ENCODE measurements at places on chromosomes 5 and 9.

- ATAC-seq, result no peak
Measured at GRCh38 chr9:131641618-131642495, 96.5 kb downstream of the PRRT1B start.

DNA sequence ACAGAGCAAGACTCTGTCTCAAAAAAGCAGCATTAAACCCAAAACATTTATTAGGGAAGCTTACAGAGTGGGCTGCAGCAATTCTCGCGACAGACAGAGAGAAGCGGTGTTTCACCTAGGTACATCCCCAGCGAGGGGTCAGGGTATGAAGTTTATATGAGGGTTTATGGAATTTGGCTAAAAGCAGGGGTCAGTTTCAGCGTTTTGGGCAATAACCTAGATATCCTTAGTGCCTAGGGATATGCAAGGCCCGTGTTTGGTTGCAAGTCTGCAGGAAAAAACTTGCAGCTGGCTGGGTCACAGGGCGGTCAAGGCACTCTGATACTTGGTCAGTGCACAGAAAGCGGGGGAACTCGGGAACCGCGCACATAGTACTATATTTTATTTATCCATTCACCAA, 649 bp upstream of the GLE1 start:
- ATAC-seq, result no peak

DNA sequence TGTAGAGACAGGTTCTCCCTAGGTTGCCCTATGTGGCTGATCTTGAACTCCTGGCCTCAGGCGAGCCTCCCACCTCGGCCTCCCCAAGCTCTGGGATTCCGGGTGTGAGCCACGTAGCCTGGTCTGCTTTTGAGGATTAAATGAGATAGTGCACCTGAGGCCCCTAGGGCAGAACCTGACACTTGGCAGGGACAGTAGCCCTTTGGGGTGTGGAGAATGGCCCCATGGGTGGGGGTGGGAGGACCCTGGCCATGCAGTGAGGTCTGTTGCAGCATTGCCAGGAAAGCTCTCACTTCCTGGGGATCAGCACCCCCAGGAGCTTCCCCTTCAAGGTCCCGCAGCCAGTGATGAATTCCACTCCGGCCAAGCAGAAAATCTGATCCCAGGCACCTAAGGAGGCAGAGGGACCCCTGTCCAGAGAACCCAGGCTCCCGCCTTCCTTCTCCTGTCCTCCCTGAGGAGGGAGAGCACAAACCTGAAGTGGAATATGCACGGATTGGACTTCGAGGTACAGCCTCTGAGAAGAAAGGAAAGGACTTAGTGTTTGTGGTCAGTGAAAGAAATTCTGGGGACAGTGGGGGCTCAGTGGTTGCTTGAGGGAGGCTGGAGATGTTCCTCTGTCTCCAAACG, 73.9 kb upstream of the UNC5A start:
- no peak for ATAC-seq

DNA sequence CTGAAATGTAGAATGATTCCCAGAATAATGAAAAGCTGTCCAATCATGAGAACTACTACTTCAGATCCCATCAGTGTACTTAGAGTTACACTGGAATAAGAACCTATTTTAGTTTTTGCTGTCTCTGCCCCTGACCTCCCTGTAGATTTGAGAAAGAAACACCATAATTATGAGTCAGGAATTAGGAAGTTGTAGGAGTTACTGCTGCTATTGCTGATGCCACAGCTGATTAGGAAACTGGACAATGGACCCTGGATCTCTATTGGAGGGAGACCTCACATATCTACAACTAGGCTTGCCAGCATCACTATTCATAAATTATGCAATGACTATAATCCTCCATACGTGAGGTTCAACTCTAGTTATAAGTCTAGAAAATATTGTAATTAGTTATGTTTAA, 48.8 kb upstream of the EDIL3 start:
- no peak for ATAC-seq

DNA sequence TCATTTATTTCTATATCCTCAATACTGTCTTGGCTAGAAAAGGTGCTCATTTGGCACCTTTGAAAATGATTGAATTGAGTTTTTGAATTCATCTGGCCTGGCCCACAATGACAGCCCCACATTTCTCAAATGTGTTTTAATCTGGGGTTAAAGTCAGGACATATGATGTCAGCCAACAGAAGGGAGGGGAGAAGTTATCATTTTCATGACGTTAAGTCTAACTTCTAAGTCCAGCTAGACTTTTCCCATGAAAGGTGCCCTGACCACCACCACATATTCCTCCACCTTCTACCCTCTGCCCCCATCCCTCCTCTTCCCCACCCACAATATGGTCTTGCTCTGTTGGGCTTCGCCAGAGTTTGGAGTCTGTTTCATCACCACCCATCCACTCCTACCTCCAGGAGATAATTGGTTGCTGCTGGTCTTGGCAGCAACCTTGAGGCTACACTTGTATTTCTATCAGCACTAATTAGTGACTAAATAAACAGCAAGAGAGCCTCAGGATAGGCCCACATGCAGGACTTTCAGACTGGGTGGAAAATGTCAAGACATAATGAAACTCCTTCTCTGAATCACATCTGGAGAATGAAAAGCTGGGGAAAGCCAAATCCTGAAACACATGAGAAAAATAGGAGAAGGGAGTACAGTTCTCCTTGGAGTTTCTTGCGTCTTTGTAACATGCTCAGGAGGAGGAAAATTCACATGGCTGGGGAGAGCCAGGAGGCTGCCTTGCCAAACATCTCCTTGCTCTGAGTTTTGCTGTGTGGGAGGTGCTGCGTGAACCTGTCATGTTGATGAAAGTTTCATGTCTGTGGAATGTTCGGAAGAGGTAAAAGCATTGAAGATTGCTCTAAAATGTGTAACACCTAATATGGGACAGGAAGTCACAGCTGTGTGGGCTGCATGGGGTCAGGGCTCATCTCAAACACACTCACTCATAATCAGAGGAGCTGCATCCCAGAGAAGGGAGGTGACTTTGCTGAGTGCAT, 544.7 kb upstream of the KLF4 start:
- ATAC-seq, result peak; percentile 90

DNA sequence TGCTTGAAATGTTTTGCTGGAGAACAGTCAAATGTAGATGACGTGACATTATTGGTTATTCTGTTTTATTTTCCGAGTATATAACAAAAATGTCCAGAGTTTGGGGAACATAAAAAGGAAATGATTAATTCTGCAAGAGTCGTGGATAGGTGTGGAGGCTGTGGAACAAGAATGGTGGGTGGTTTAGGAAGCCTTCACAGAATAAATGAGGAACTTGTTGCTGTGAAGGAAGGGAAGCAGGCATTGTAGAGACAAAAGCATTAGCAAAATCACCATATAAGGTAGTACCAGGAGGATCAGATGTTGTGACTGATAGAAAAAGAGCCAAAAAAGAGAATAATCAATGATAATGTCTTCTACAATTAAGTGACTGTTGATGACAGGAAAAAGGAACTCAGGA, 66.2 kb upstream of the CNTLN start:
- ATAC-seq, result no peak

- ATAC-seq, result no peak
Measured at GRCh38 chr5:128673970-128674369, 135.9 kb upstream of the FBN2 start.

GRCh38 chr5:72613515-72613914, 106.3 kb upstream of the ZNF366 start:
- no peak for ATAC-seq

GRCh38 chr5:102295534-102296177, 428 bp downstream of the SLCO4C1 start:
- ATAC-seq, result no peak

- peak; percentile 83 for ATAC-seq
Measured at GRCh38 chr5:14204785-14205321, 61.7 kb downstream of the TRIO start.

DNA sequence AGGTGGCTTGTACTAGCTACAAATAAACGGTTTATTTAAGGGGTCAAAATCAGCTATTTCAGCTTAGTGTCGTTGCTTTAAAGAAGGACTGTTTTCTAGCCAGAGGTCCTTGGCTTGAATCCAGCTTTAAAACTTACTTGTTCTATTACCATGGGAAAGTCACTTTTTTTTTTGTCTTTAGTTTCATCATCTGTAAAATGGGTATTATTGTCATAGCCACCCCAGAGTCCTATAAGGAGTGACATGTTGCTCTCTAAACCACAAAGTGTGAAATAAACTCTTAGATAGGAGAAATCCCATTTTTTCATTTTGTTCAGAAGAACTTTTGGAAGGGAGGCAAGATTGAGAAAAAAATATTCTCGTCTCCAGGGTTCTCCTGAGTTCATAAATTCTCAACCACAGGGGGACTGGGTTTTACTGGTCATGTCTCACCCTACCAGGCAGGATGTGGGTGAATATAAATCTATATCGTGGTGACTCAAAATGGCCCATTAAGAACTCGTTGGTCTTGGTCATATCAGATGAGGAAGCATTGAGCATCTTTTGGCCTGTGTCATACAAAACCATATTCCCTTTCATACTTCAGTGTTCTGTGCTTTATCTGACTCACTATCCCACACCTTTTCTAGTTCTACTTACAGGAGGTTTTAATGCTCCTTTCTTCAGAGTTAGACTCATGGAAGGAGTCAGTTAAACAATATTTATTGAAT, 202.7 kb upstream of the NR3C1 start:
- no peak for ATAC-seq

DNA sequence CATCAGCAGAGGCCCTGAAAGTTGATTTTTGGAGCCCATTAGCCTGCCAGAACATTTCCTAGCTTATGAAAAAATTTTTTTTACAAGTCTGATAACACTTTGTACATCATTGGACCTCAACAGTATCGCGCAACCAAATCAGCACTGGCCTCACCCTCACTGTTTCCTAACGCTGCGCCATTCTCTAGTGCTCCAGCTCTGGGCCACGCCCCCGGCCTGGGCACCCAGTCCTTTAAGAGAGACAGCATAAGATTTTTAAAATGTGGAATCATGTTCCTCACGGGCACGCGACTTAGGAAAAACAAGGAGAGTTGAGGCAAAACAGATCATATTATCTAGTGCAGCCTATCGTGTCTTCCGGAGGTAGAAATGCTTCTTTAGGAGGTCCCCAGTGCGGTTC, 114.5 kb downstream of the BOD1 start:
- ATAC-seq, result no peak

GRCh38 chr5:143582176-143582575, 178.7 kb upstream of the NR3C1 start:
- ATAC-seq, result no peak

DNA sequence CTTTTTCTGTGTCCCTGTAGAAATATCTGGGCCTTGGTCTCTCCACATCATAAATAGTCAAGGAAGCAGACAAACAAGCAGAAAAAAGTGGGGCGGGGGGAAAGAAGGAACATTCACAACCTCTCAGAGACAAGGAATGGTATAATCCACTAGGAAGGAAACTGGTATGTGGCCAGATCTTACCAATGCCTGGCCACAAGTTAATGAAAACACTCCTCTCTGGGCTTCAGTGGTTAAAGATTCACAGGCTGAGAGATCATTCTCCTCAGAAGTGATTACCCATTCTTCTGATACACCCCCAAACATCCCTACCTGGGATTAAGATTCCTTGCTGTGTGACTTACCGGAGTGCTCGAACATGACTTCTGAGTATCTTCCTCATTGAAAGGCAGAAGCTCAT, 290.6 kb downstream of the MARCHF11 start:
- no peak for ATAC-seq

- ATAC-seq, result no peak
Measured at GRCh38 chr5:9314558-9314957, 231.3 kb downstream of the SEMA5A start.

DNA sequence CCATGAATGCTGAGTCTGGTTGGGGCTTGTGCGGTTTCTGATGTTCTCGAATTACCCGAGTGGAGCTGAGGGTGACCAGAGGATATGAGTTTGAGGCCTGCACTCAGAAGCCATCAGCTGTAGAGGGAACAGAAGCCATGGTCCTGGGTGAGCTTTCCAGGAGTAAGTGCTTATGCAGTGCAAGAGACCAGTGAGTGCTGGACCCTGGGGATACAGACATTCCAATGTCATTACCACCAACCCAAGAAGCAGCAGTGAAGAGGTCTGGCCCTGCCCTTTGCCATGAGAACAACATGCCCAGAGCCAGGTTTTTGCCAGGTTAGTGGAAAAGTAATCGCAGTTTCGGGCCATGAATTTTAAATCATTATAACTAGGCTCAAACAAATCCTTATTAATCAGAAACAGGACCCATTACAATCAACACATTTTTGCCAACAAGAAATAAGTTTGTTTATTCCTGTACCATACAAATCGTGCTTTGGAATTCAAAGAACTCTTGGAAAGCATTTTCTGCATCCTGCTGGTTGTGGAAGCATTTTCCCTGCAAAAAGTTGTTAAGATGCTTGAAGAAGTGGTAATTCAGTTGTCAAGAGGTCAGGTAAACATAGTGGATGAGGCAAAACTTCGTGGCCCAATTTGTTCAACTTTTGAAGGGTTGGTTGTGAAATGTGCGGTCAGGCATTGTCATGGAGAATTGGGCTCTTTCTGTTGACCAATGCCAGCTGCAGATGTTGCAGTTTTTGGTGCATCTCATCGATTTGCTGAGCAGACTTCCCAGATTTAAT, 154.6 kb downstream of the SYK start:
- ATAC-seq, result no peak

DNA sequence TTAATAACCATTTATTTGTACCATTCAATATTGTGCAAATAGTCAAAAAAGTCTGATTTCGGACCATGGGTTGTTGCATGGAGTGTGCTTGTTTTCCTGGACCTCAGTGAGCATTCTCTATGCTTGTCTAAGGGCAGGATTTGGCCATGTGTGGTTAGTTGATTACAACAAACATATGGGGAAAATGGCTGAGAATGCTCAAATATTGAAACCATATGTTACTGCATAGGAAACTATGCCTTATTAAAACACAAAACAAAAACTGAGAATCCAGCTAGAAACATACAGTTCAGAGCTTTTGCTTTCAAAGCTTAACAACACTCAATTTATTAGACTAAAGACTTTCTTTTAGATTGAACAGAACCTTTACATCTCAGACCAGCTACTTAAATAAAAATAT, 928.3 kb downstream of the NR2F1-AS1 start:
- no peak for ATAC-seq
